HFFc6 (cell line): ENCODE measurements at places on chromosomes 12 and 14. TPM values are rescaled to one million over a fixed set of nuclear protein-coding genes. Genes with fewer than 3 reads are reported as not detected.

AKAP3 gene
- 0.23 to 0.92 TPM (median 0.54 TPM) in 3 replicates for total RNA-seq

OTUB2 gene
- 1.2 to 1.6 TPM (median 1.5 TPM) in 3 replicates for total RNA-seq

BATF gene
- not detected in 3 replicates for total RNA-seq

TCL1B gene
- total RNA-seq: not detected in 3 replicates

AQP2 gene
- total RNA-seq: not detected in 3 replicates

CD163 gene
- total RNA-seq: not detected in 2 replicates

PLCZ1 gene
- not detected in 3 replicates for total RNA-seq

KRT5 gene
- total RNA-seq: not detected in 3 replicates

RNASE7 gene
- total RNA-seq: not detected in 3 replicates

PPP4R3A gene
- total RNA-seq: 47.8 and 50.2 TPM in 2 replicates

TMEM52B gene
- total RNA-seq: 1.00 to 2.1 TPM (median 1.1 TPM) in 3 replicates

KRT3 gene
- total RNA-seq: 0.11 TPM in 1 of 3 replicates, not detected in the others

NPFF gene
- not detected in 3 replicates for total RNA-seq

TSPAN9 gene
- 25.0 to 39.6 TPM (median 32.9 TPM) in 3 replicates for total RNA-seq

SLC25A47 gene
- not detected in 3 replicates for total RNA-seq

FAM186B gene
- 0.08 and 0.46 TPM in 2 replicates for total RNA-seq

FCF1 gene
- 78.4 to 87.4 TPM (median 85.4 TPM) in 3 replicates for total RNA-seq

SYT1 gene
- 4.1 to 8.5 TPM (median 4.2 TPM) in 3 replicates for total RNA-seq

DNAJC22 gene
- total RNA-seq: 0.48 to 4.1 TPM (median 0.85 TPM) in 3 replicates

POTEM gene
- total RNA-seq: not detected in 2 replicates

JKAMP gene
- 70.4 to 75.3 TPM (median 70.4 TPM) in 3 replicates for total RNA-seq

AVPR1A gene
- not detected in 3 replicates for total RNA-seq

PCED1B gene
- total RNA-seq: 3.3 to 4.9 TPM (median 3.9 TPM) in 3 replicates

NUDT14 gene
- total RNA-seq: 11.5 to 13.3 TPM (median 12.2 TPM) in 3 replicates

PRIM1 gene
- 5.3 to 11.2 TPM (median 8.9 TPM) in 3 replicates for total RNA-seq
